Cortex of kidney (tissue), 1 donor: ENCODE measurements at places on chromosomes 3 and 15.

GRCh38 chr3:125148016-125148812 is 64.3 kb downstream of the SLC12A8 start:
- no peak for DNase-seq

GRCh38 chr3:149536429-149536828 is 61.9 kb downstream of the TM4SF4 start:
- no peak for DNase-seq

DNA sequence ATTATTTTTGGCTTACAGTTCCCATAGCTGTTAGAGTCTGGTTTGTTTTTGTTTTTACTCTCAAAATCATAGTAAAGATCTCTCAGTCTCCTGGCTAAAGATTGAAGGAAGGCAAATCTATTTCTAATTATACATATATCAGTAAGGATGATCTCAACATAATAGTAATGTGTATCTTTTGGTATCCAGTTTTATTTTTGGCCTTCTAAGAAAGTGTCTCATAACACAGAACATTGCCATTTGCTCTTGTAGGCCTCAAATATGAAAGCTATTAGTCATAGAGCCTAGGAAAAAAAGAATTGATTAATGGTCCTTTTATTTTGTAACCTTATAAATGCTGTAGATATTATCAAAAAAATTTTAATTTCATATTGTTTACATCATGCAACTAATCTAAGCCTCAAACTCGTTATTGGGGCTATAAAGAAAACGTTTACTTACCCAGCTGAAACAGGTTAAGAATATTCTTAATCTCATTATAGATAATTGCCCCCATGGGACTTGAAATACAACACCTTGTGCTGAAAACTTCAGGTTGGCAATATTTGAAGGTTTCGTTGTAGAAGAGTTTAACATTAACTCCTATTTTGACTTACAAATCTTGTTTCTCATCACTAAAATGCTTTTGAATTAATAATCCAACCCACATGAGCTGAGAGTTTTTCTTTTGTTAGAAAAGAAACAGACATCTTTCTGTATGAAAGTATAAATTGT is 16.7 kb downstream of the FBXO45 start:
- no peak for DNase-seq

DNA sequence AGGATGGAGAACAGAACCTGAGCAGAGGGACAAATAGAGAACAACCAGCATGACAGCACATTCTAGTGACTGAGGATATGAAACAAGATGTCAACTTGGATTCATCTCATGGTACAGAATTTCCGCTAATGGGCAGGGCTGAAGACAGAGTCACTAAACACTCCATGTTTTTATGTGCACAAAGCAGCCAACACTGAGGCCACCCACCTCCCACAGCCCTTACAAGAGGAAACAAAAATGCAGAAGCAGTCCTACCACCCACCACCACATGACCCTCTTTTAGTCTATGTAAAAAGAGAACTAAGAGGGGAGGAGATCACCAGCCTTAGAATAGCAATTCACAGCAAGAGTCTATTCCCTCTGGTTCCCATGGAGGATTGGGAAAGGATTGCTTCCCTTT is 131.4 kb upstream of the UBE2E2 start:
- no peak for DNase-seq

DNA sequence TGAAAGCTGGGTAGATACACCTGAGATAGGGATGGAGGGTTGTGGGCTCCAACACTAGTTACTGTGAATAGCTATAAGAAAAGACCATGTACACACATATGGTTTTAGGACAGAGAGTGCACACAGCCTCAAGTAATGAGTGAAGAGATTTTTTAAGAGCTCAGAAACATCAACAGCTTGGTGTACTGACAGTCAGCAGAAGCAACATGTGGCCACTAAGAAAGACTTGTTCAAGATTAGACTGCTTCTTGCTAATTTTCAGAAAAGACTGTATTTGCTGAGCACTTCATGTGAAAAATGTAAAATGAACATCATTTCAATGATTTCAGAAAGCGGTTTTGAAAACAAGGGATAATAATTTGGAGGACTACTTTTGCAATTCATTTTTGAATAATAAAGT is 10.3 kb downstream of the ANKRD28 start:
- DNase-seq: no peak
